PC-3 (cell line): ENCODE measurements at places on chromosomes 13 and 19. TPM values are rescaled to one million over a fixed set of nuclear protein-coding genes. Genes with fewer than 3 reads are reported as not detected.

DNA sequence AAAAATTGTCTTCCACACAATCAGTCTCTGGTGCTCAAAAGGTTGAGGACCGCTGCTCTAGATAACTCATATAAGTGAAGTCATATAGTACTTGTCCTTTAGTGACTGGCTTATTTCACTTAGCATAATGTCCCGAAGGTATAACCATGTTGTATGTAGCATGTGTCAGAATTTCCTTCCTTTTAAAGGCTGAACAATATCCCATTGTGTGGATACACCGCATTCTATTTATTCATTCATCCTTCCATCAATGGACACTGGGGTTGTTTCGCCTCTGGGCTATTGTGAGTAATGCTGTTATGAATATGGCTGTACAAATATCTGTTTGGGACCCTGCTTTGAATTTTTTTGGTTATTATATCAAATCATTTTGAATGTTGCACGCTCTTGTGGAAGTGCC is 4.6 kb upstream of the LYPD5 start:
- H3K4me1 ChIP-seq = no peaks in the 10 kb centered on the region; the same call in 1 of the 2 replicates
- H3K27ac ChIP-seq = no peak overlapping the region
- H3K27me3 ChIP-seq = no peaks in the 10 kb centered on the region
- no peak overlapping the region for H3K4me3 ChIP-seq
- H3K36me3 ChIP-seq = no peaks in the 10 kb centered on the region

Gene CNN1
- total RNA-seq = 0.77 TPM in 1 of 2 replicates, not detected in the other

Gene VSTM2B
- not detected in 2 replicates for total RNA-seq

DNA sequence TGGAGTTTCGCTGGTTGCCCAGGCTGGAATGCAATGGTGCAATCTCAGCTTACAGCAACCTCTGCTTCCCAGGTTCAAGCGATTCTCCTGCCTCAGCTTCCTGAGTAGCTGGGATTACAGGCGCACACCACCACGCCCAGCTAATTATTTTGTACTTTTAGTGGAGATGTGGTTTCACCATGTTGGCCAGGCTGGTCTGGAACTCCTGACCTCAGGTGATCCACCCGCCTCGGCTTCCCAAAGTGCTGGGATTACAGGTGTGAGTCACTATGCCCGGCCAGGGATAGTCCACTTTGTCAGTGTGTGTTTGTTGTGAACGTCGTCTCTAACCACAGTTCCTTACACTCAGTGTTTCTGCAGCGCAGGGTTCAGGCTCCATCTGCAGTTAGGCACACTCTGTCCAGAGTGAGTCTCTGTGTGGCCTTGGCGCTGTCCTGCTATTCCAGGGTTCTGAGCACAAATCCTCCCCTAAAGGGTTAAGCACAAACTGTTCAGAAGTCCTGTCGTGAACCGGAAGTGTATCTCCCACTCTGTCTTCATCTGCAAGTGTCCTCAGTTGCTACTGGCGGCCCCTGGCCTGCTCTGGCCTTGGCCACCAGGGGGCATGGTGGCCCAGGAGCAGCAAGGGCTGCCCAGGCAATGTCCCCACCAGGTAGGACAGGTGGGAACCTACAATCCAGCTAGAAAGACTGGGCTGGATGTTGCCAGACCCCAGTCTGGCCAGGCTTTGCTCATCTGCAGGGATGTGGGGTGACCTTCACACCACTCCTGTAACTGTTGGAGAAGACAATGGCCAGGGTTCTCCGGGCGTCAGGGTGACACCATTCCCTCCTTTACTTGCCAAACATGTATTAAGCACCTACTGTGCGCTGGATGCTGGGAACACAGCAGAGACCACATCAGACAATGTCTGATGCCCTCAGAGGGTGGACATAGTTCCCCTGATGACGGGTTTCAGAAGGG is 38.8 kb upstream of the GATAD2A start:
- peak; percentile 91 for DNase-seq
- H3K27me3 ChIP-seq = no peaks in the 10 kb centered on the region
- H3K4me1 ChIP-seq = peaks cover 18% of the 10 kb centered on the region
- no peak overlapping the region for H3K4me3 ChIP-seq
- H3K36me3 ChIP-seq = no peaks in the 10 kb centered on the region

DNA sequence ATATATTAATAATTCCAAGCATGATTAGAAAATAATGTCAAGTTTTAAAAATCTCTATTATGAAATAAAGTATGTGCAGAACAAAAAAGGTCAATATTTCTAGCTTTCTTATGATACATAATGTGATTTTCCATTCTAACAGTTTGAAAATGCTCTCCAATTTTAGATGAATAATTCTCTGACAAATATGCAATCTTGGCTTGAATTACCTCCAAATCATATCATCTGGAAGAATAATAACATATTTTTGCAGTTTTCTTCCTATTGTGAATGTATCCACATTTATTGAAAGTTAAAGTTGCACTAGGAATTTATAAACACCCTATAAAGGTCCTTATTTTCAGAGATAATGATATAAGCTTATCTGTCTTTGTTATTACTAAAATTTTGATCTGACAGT is 548.5 kb upstream of the SLC10A2 start:
- no peak for DNase-seq
- H3K4me1 ChIP-seq = no peaks in the 10 kb centered on the region
- H3K27me3 ChIP-seq = peaks cover 7% of the 10 kb centered on the region; the same call in 1 of the 2 replicates
- H3K4me3 ChIP-seq = no peak overlapping the region
- no peak overlapping the region for H3K27ac ChIP-seq
- no peaks in the 10 kb centered on the region for H3K36me3 ChIP-seq

DNA sequence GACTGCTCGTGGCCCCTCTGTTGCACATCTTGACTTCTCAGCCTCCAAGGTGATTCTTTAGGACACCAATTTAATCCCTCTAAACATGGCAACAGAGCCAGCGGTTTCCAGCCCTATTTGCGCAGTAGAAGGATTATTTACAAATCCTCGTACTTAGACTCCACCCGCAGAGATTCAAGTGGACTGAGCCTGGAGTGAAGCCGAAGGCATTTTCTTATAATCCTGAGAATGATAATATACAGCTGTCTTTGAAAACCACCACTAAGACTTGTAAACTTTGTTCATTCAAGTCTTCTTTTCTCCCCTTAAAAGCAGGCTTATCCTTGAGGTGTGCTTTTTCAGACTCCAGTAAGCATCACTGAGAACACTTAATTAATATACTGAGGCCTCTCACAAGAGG is 4.8 kb upstream of the DPRX start:
- H3K4me3 ChIP-seq = no peak overlapping the region
- no peak for DNase-seq
- no peak overlapping the region for H3K27ac ChIP-seq
- no peaks in the 10 kb centered on the region for H3K4me1 ChIP-seq
- no peaks in the 10 kb centered on the region for H3K36me3 ChIP-seq

- no peaks in the 10 kb centered on the region for H3K27me3 ChIP-seq
- DNase-seq = no peak
- H3K4me3 ChIP-seq = no peak overlapping the region
- no peaks in the 10 kb centered on the region for H3K4me1 ChIP-seq
These were observed 17.5 kb downstream of the GPI start for GRCh38 chr19:34382471-34382870.

Gene ZNF296
- 0.52 and 2.4 TPM in 2 replicates for total RNA-seq

- H3K27me3 ChIP-seq = no peaks in the 10 kb centered on the region
- no peaks in the 10 kb centered on the region for H3K4me1 ChIP-seq
- H3K27ac ChIP-seq = no peak overlapping the region
- H3K36me3 ChIP-seq = peaks cover 82% of the 10 kb centered on the region
These were observed 32.4 kb upstream of the EIF3G start for GRCh38 chr19:10152100-10152499.

DNA sequence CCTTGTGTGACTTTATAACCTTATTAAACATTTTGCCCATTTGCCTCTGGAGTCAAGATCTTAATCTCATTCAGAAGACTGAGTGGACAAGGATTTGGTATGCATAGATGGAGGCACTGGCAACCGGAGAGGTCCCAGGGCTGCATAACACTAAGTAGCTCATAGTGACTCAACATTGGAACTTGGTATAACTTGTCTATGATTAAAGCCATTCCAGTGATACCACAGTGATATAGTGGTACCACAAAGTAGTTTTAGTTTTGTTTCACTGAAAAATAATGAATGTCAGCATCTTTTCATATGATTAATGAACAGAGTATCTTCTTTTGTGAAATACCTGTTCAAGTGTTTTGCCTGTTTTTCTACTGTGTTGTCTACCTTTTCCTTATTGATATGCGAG is 26.4 kb downstream of the CDK8 start:
- no peaks in the 10 kb centered on the region for H3K27me3 ChIP-seq
- H3K36me3 ChIP-seq = 0 out of 2 replicates have a peak, but pooled peaks cover 5% of the 10 kb centered on the region
- no peak overlapping the region for H3K27ac ChIP-seq
- no peaks in the 10 kb centered on the region for H3K4me1 ChIP-seq
- peak; percentile 24 for DNase-seq

Gene ZNF780A
- 3.3 and 9.0 TPM in 2 replicates for total RNA-seq
